ENCODE measurements at places on chromosomes 2 and 18.

GRCh38 chr2:132589966-132590365 lies 80.0 kb downstream of the LYPD1 start:
- DNase-seq, result no peak

DNA sequence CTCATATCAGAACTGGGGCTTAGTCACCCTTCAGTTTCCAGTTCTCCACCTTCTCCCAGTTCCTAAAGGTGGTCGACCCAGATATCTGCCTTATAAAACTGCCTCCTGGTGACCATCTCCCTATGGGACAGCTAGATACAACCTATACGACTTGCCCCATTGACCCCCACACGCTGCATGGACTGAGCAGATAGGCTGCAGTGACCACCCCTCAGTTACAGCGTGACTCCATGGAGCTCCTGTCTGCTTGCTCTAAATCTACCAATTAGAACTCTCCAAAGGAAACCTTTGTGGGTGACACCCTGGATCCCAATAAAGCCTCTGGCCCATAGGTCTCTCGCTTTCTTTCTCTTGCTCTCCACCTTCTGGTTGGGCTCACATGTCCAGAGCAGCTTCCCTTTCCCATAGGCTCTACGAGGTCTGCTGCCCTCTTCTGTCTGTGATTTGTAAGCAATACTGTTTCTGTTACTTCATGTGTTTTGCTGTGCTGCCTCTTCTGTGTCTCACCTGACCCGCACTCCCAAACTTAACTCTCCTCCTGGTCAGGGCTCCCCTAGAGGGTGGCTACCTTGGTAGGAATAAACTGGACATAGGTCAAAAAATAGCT lies 971.3 kb upstream of the FAM98A start:
- no peak for DNase-seq

DNA sequence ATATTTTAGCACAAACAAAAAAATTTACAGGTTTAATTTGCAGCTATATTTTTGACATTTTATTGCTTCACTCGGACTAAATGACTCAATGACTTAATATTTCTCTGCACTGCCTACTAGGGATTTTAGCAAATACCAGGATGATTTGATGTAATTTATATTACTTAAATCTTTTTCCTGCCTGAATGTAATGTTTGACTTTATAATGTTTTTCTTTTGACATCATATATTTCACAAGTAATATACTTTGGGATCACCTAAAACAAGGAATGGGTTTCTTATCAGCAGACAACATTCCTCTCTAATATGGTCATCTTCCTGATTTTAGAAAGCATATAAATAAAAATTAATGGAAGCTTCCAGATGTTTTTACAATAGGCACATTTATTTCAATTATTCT lies 253.2 kb upstream of the EPC2 start:
- no peak for DNase-seq

DNA sequence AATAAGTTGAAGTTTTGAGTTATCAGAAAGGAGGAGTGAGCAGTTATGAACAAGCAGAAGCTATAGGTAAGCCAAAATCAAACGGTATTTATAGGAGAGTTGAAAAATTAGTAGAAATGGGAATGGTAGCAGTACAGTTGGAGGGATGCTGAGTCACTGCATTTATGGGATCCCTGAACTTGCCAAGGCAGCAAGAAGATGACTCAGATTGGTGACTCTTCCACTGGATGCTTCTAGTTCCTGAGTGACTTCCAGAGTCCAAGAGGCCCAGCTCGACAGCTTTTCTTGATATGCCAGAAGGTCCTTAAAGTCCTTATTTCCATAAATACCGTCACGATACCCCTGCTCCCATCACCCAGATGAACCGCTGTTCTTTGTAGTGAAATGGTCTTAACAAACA lies 31.1 kb upstream of the ACTR3 start:
- DNase-seq, result no peak

GRCh38 chr2:167706800-167707199 lies 540.6 kb downstream of the STK39 start:
- no peak for DNase-seq

DNA sequence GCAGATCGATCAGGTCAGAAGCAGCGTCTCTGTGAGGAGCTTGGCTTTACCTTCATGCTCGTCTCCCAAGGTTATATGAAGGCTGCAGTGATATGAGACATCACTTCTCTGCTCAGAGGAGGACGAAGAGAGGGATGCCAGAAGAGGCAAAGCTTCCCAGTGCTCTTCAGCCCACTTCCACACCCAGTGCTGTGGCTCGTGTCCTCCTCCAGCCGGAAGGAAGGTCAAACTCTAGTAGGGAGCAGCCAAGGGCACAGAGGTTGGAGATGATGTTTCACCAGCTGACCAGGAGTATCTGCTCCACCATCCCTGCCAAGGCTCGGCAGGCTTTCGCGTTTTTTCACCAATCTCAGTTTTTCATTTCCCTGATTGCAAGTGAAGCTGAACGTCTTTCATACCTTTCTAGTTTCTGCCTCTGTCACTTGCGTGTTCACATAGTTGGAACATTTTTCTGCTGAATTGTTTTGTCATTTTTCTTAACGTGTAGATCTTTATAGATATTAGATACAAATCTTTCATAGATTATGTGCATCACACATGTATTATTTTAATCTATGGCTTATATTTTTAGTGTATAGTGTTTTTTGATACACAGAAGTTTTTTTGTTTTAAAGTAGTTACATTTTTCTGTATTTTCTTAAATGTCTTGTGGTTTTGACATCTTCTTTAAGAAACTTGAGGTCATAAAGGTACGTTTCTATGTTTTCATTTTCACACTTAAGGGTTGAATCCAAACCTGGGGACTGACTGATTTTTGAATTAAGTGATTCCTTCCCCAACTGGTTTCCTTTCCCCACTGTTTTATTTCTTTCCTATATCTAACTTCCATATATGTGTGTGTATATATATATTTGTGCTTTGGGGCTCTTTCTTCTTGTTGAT lies 23.5 kb upstream of the L3MBTL4 start:
- DNase-seq, result no peak

DNA sequence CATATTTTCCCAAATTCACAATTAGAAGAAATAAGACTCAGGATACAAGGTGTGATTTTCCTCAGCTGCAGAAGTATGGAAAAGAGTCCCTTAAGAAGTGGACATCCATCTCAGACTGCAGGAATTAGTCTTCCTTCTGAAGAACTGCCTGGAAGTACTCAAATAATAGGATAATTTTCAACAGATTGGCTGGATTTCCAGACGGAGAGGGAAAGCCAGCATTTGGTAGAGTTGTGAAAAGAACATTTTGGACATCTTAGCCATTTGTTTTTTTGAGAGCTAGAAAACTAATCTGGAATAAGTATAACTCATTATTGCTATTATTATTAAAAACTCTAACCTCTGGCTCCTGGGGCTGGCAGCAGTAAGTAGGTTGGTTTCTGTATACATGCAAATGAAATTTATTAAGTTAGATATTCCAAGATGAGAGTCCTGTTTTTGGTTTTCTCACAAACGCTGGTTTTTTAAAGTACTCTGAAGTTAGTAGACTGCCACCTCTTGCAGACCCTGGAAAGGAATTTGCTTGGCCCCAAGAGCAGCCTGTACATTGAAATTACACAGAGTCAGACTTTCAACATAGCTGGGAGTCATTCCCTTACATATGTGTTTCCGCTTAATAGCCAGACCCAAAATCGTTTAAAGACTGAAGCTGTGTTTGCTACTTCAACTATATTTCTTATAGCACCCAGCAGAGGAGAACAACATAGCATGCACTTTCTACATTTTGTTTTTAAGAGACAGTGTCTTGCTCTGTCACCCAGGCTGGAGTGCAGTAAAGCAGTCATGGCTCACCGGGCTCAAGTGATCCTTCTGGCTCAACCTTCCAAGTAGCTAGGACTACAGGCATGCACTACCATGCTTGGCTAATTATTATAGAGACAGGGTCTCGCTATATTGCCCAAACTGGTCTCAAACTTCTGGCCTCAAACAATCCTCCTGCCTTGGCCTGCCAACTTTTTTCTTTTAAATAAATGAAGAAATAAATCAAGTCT lies 142.4 kb downstream of the THADA start:
- DNase-seq, result no peak

DNA sequence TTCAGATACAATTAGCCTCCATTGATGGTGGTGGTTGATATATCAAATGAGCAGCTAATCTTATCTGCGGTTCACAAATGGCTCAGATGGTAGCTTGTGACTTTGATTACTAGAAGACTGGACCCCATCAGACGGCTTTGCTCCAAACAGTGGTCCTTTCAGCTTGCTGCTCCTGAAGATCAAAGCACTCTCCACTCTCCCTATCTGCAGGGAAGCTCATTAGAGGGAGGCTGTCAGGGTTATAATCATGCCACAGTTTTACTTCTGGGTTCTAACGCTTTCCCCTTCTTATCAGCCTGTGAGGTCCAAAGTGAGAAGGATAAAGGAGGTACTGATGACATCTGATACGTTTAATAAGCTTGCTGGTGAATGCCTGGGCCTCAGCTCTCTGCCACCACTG lies 247.1 kb upstream of the NT5C1B start:
- no peak for DNase-seq

DNA sequence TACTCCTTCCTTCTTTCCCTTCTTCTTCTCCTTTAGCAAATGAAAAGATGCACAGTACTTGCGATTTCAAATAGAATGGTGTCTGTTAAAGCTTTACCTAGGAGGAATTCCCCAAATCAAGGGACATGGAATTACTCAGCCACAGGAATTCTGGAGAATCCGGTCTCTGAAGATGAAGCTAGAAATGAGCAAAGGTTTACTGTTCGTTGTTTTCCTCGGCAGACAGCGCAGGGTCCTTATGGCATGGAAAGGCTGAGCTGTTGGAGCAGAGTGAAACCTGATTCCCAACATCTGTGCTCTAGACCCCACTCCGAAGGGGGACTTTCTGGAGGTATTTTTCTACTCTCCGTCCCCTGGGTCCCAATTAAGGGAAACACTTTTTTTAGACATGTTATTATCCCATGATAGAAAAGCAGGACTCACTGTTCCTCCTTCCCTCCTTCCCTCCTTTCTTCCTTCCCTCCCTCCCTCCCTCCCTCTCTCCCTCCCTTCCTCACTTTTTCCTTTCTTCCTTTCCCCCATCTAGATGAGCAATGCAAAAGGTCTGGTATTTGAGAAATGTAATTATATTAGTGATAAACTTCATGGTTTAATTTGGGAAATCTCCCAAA lies 47.1 kb downstream of the CDCA7 start:
- DNase-seq, result no peak

DNA sequence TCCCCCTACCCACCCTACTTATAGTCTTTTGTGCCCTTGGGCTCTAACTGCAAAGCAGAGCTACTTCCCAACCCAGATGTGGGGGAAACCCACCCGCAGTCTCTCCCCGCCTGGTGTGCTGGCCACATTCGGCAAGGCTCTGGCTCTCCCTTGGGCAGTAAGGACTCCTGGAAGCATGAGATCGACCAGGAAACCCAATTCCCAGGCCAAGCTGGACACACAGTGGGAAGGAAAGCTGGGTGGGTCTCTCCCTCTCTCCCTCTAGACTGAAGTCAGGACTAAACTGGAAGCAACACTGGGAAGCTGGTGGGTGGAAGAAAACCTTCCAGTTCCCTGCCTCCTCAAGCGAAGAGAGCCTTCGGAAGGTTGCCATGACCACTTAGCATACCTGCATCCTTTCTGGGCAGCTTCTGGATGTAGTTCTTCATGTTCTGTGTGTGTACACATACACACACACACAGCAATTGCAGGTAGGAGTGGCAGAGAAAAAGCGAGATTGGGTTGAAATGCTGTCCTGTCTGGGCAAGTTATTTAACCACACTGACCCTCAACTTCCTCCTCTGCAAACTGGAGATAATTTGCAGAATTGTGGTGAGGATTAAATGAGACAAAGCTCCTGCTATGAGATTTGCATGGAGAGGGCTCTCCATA lies 33.9 kb downstream of the ZBTB7C start:
- DNase-seq, result no peak

GRCh38 chr18:37519510-37520135 lies 46.0 kb downstream of the CELF4 start:
- no peak for DNase-seq

- no peak for DNase-seq
Observed at GRCh38 chr18:50468807-50469206, 91.1 kb upstream of the MAPK4 start.

DNA sequence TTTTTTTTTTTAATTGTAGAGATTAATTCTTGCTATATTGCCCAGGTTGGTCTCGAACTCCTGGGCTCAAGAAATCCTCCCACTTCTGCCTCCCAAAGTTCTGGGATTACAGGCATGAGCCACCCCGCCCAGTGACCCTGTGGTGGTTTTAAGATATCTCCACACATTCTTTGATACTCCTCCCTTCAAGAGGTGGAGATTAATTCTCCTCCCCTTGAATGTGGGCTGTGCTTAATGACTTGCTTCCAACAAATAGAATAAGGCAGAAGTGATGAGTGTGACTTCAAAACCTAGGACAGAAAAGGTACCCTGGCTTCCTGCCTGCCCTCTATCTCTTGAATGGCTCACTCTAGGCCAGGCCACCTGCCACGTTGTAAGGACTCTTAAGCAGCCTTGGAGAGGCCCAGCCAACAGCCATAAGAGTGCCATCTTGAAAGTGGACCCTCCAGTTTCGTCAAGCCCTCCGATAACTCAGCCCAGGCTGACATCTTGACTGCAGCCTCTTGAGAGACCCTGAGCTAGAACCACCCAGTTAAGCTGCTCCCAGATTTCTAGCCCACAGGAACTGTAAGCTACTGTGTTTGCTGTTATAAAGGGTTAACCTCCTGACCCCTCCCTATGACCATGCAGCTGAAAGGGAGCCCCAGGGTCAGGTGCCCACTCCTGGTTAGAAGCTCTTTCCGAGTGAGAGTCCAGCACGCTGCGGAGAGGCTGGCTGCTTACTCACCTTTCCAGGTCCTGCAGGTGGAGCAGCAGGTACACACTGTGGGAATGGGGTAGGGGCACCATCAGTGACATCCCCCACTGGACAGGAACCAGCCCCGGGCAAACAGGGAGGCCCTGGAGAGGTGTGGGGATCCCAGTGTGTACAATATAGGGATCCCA lies 27.6 kb downstream of the MRPL35 start:
- no peak for DNase-seq
